ENCODE measurements at places on chromosomes 1 and 21.

- no peak for DNase-seq
- peaks cover 13% of the 10 kb centered on the region for H3K4me1 ChIP-seq
- no peaks in the 10 kb centered on the region for H3K36me3 ChIP-seq
- peaks cover 3% of the 10 kb centered on the region for H3K27me3 ChIP-seq
- no peak overlapping the region for H3K4me3 ChIP-seq
Measured at GRCh38 chr1:55217226-55217986, 2.2 kb upstream of the USP24 start.

DNA sequence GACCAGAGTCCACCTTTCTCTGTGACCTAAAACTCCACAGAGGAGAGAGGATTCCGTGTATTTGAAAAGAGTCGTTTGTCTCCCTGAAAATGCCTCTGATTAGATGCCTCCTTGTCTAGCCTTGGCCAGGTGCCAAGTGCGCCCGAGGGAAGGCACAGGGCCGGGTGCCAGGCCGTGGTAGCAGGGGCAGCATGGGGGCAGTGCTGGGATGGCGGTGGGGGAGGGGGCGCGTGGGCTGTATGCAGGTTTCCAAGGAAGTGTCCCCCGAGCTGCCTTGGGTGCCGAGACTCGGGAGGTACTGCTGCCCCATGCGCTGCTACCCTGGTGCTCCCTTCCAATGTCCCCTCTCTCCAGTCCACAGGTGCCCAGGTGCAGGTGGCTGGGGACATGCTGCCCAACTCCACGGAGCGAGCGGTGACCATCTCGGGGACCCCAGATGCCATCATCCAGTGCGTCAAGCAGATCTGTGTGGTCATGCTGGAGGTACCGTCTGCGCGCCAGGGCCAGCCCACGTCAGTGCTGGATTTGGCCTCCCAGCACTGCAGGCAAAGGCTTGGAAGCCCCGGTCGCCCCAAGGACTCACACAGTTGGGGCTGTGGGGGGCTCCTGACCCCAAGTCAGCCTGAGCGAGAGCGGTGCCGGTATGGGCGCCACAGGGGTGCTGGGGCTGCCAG lies 70.9 kb upstream of the COL6A1 start:
- H3K36me3 ChIP-seq: no peaks in the 10 kb centered on the region
- DNase-seq: no peak
- H3K27ac ChIP-seq: no peak overlapping the region
- no peak overlapping the region for H3K4me3 ChIP-seq
- H3K27me3 ChIP-seq: no peaks in the 10 kb centered on the region

DNA sequence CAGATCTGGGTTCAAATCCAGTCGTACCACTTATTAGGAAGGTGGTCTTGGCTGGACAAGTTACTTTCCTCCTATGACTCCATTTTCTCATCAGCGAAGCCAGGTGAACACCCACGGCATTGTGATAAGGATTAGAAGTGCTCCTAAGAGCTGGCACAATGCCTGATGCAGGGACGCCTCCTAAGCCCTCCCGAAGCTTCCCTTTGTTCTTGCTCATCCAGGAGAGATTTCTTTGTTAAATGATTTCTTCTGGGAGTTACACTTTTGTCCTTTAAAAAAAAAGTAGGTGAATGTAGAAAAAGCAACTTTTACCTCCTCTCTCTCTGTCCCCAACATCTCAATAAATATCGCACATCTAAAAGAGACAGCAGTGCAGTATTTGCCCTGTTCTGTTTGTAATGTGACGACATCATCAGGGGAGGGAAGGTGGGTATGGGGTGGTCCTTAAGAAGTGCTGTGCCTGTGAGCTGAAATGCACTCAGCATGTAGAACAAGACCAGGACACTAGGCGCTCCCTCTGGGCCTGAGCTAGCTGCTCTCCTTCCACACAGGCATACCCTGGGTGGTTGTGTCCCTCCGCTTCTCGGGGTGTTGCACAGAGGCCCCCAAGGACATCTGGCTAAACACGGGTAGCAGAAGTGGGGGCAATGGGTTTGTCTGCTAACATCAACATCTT lies 43.9 kb downstream of the SUSD4 start:
- no peak overlapping the region for H3K4me3 ChIP-seq
- peak overlapping the region; percentile 20 for H3K27ac ChIP-seq
- no peaks in the 10 kb centered on the region for H3K36me3 ChIP-seq
- H3K27me3 ChIP-seq: no peaks in the 10 kb centered on the region
- no peak for DNase-seq

DNA sequence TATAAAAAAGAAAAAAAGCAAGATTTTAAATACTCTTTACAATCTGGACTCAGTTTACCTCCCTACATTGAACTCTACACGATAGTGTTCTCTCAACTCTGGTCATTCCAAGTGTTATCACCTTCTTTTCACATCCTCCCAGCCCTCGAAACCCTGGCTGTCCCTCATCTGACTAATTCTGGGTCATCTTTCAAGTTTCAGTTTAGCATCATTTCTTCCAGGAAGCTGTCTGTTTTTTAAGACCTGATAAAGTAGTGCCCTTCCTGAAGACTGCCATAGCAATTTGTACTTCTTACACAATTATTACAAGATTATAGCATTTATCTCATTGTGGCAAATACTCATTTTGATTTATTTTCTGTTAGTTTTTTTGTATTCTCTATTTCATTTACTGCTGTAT lies 1.2 kb downstream of the ALG14 start:
- no peaks in the 10 kb centered on the region for H3K4me1 ChIP-seq
- no peaks in the 10 kb centered on the region for H3K36me3 ChIP-seq
- DNase-seq: no peak
- no peak overlapping the region for H3K27ac ChIP-seq
- no peaks in the 10 kb centered on the region for H3K27me3 ChIP-seq

DNA sequence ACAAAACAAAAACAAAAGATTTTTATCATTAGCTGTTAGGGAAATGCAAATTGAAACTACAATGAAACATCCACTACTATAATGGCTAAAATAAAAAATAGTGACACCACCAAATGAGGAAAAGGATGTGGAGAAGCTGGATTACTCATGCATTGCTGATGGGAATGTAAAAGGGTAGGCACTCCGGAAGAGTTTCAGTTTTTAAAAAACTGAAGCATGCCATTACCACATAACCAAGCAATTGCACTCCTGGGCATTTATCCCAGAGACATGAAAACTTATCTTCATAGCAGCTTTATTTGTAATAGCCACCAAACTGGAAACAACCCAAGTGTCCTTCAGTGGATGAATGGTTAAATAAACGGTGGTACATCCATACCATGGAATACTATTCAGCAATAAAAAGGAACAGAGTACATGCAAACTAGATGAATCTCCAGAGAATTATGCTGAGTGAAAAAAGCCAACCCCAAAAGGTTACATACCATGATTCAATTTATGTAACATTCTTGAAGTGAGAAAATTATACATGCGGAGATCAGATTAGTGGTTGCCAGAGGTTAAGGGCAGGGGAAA lies 14.5 kb upstream of the CFAP298 start:
- no peaks in the 10 kb centered on the region for H3K36me3 ChIP-seq
- no peaks in the 10 kb centered on the region for H3K27me3 ChIP-seq

- peaks cover 10% of the 10 kb centered on the region for H3K4me1 ChIP-seq
- H3K27ac ChIP-seq: peak overlapping the region; percentile 67
- no peaks in the 10 kb centered on the region for H3K36me3 ChIP-seq
- H3K4me3 ChIP-seq: peak overlapping the region; percentile 9
- H3K27me3 ChIP-seq: no peaks in the 10 kb centered on the region
Measured at GRCh38 chr1:235673981-235674380, 24.4 kb upstream of the GNG4 start.

All from H1 (cell line).